ENCODE measurements at places on chromosomes 1 and 21.

GRCh38 chr1:231170875-231171274, 9.0 kb downstream of the TRIM67 start:
- no peak for DNase-seq

DNA sequence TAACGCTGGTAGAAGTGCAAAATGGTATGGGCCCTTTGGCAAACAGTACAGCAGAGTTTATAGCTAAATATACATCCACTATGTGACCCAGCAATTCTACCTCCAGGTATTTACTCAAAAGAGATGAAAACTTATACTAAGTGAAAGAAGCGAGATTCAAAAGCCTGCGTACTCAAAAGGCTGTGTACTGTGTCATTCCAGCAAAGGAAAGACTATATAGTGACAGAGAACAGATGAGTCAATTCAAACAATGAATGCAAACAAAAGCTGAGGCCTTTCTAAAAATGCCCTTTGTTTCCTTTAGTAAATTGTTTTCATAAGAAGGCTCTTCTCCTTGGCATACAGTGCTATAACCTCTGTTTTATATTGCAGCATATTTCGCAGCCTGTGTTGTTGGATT, 268.8 kb upstream of the CSF3R start:
- no peak for DNase-seq

DNA sequence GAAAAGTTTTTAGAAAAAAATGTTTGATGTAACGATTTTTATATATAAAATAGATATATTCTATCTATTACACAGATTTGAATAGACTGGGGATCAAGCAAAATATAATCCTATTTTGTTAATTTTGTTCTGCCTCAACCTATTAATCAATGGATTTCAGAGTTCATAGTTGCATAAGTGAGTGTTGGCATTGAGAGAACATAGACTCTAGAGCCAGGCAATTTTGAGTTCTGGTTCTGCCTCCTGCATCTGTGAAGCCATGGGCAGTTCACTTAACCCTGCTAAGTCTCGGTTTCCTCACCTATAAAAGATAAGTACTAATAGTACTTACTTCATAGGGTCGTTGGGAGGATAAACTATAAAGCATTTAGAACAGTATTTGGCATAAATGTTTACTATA, 13.6 kb upstream of the PKN2 start:
- DNase-seq, result no peak

- DNase-seq, result no peak
These were observed 13.1 kb downstream of the SLC19A1 start for GRCh38 chr21:45528981-45529784.

DNA sequence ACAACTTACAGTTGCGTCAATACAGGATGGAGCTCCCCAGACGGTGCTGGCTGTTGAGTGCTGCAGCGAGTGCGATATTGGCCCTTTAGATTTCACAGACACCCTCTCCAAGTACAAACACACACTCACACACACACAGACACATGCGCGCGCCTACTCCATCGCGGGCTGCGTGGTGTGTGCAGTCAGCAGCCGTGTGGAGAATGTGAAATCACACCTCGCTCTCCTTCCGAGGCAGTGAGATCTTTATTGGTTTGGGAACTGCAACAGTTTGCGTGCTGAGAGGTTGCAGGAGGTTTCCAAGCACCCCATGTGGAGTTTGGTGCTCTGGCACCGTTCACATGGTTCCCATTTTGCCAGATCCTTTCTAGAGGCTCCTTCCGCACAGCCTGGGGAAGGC, 372.2 kb downstream of the RRAGC start:
- DNase-seq, result no peak

DNA sequence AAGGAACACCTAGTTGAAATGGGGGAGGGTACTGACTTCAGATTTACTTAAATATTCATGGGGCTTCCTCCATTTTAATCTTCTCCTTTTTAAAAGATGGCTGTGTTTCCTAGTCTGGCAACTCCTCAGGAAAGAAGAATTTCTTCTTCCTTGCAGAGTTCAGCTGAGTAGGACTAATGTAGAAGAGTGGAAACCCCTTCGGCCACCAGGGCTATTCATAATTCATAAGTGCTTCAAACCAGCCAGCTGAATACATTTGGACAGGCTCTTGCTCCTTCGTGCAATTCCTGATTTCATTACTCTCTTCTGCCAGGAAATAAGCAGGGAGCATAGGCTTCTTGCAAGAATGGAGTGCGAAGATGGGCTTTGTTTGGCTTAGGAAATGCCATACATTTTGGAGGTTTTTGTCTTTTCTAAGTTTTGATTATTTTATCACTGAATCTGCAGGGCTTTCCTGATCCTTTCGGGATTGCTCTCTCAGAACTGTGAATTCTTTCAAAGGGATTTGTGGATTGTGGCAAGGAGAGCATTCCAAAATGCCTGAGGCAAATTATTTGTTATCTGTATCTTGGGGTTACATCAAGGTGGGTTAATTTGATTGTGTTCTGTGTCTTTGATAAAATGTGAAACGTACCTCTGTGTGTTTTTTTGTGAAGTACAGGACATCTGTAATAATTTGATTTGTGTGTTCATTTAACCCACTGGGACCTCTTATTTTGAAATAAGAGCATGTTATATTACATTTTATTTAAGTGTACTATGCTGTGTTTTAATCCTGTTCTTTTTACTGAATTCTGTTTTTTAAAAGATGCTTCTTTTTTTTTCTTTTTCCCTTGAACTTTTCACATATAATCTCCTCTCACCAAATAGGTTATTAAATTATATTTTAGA, 179.4 kb upstream of the SGIP1 start:
- no peak for DNase-seq

DNA sequence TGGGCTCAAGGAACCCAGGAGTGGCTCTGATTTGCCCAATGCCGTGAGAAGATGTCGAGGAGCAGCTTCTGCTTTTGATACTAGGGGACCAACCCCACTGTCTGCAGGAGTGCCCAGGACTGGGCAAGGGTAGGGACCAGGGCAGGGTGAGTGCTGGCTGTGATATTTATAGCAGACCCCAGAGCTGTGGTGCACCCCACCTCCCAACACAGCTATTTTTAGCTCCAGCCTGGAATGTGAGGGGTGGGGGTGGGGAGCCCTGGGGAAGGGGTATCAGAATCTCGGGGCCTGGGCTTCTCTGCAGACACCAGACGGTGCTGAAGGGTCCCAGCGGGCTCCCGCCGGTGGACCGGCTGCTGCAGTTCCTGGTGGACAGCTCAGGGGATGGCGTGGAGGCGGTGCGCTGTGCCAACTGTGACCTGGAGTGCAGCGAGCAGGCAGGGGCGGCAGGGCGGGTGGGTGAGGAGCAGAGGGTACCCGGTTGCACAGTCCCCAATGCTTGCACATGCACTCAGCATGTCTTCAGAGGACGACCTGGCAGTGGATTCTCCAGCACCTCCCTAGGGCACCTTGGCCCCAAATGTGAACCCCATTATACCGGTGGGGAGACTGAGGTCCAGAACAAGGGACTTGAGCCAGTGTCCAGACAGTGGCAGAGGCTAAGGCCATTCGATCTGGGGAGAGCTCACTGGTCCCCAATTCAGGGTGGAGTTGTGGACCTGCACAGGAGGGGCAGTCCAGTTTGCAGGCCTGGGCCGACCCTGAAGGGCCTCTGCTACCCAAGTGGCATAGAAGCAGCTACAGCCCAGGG, 1.4 kb downstream of the RNF207 start:
- DNase-seq, result no peak

- DNase-seq, result no peak
These were observed 439.9 kb downstream of the DISC1 start for GRCh38 chr1:232066521-232066920.

GRCh38 chr1:162736184-162736583, 54.3 kb upstream of the HSD17B7 start:
- no peak for DNase-seq

- no peak for DNase-seq
These were observed 406.9 kb upstream of the NCAM2 start for GRCh38 chr21:20591284-20591683.

DNA sequence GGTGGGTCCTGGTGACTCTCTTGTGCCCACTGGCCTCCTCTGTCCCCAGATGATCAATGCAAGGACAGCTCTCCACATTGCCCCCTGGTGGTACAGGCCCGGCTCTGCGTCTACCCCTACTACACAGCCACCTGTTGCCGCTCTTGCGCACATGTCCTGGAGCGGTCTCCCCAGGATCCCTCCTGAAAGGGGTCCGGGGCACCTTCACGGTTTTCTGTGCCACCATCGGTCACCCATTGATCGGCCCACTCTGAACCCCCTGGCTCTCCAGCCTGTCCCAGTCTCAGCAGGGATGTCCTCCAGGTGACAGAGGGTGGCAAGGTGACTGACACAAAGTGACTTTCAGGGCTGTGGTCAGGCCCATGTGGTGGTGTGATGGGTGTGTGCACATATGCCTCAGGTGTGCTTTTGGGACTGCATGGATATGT, 10.8 kb downstream of the ADAMTSL4 start:
- DNase-seq, result peak; percentile 70

DNA sequence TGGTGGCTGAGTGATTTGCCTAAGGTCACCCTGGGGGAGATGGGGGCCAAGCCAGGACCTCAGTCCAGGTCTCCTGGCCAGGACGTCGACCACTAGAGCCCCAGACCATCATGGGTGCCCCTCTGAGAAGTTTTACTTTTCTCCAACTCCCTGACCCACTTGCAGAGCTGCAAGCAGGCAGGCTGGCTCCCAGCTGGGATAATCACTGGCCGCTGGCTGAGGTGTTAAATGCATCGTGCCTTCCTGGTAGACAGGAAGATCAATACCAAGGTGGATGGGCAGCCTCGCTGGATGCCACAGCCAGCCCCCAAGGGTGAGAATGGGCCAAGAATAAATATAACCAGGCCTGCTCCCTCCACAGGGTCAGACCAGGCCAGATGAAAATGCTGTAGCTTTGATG, 106.2 kb downstream of the EPHB2 start:
- no peak for DNase-seq

- DNase-seq, result no peak
These were observed at the start of gene L1TD1 for GRCh38 chr1:62194651-62195544. TSS of gene L1TD1 (plus strand) at chr1:62194849. CDS start at chr1:62206629, 11,780 bp downstream.

DNA sequence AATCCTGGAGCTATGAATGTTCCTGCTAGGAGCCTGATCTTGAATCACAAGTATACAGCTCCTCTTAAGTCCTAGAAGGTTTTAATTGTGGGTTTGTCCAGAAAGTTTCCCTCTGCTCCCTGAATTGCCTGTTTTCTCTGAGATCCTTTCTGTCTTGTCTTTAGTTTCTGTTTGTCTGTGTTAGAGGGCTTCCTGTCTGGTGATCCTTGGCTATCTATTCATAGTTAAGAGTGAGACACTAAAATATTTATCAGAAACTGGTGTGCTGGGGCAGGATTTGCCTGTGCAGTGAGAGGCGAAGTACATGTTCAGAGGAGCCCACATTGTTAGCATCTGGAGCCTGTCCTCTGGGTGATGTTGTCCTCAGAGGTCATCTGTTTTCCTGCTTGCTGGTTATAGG, 45.4 kb downstream of the ETS2 start:
- no peak for DNase-seq

- DNase-seq, result no peak
These were observed 71.0 kb downstream of the DHRS3 start for GRCh38 chr1:12546771-12547585.

- no peak for DNase-seq
These were observed 4.6 kb upstream of the SMCP start for GRCh38 chr1:152873495-152873894.

DNA sequence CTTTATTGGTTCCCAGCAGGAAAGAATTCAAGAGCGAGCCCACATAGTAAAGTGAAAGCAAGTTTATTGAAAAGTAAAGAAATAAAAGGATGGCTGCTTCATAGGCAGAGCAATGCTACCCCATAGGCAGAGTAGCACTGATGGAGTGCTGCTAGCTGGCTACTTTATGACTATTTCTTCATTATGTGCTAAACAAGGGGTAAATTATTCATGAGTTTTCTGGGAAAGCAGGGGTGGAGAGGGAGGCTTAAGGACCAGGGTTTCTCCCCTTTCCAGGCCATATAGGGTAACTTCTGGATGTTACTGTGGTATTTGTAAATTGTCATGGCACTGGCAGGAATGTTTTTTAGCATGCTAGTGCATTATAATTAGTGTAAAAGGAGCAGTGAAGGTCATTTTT, 1271.4 kb downstream of the KCNT2 start:
- no peak for DNase-seq

GRCh38 chr21:15772654-15773053, 42.9 kb downstream of the USP25 start:
- DNase-seq, result no peak

- DNase-seq, result no peak
These were observed 41.5 kb downstream of the CAPN9 start for GRCh38 chr1:230788561-230789275.

- DNase-seq, result peak; percentile 61
These were observed 61.7 kb downstream of the FCRL5 start for GRCh38 chr1:157490467-157491165.

DNA sequence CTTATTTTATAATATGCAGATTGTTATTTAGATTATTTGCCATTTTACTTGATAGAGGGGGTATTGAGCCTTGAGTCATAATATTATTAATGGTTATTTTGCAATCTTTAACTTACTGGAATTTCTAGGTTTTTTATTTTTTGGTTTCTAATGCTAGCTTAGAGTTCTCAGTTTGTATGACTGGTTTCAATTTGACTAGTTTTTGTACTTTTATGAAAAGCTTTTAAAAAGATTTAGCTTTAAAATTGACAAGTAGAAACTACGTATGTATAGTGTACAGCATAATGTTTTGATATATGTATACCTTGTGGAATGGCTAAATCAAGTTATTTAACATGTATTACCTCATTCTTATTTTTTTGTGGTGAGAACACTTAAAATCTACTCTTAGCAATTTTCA, 41.5 kb downstream of the CEP350 start:
- DNase-seq, result no peak

GRCh38 chr1:58893257-58893869, 109.5 kb upstream of the JUN start:
- no peak for DNase-seq

DNA sequence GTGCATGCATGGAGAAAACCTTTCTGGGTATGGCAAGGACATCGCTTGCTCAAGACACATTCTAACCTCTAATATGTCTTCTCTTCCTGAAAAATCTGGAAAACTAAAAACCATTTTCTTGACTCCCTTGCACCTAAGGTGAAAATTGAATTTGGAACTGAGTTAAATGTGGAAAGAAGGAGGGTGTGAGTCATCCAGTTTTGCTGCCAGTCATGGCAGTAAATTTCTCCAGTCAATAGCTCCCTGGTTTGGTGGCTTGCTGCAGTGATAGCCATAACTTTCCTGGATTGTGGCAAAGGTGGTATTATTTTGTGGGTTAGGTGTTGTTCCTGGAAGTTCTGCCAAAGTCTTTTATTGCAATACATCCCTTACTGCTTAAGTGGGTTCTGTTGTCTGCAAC, 2.5 kb downstream of the ZCCHC17 start:
- DNase-seq, result no peak

DNA sequence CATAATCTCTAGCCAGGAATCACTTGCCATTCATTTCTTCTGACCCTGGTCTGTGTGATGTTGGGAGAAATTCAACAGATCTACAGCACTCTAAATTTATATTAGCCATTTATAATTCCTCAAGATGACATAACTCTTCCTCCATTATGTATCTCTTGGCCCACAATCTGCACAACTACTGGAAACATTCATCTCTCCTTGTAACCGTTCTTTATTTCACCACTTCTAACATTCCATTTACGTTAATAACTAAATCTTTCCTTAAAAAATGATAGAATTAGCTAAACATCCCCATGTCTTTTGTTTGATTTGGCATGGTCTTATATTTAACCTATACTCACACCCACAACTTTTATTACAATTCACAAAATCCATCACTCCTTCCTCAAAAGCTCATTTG, 166.0 kb downstream of the COL11A1 start:
- DNase-seq, result no peak

Measured in stimulated activated CD4-positive, alpha-beta T cell treated with anti-CD3 and anti-CD28 coated beads, TNF-alpha, amount 100 ng/mL, for 24 hours (primary cell).